ENCODE measurements at places on chromosomes 2 and 18.

DNA sequence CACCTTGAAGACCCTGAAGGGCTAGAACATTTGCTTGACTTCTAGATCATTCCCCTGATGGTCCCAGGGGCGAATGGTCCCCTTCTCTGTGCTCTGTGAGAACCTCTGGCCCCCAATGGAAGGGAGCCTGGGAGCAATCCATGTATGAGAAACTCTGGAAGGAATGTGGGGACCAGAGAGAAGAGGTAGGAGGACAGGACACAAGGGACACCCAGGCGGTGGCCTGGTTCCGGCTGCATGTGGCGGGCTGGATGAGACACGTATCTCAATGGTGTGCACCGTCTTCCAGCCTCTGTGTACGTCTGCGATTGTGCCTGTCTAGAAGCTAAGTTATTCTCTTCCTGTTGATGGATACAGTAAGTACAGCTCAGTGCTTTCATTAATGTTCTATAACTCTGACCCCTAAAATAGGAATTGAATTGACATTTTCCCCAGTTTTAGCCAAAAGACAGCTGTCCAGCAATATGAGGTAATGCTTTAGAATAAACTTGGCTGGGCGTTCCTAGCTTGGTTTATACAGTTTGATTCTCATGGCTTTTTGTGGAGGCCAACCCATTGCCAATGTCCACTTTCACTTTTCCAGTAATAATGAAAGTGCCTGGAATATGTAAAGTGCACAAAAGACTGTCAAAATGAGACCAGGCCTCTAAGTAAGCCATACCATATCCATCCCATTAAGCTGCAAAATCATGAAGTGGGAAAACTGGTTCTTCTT is 30.1 kb upstream of the COPS8 start:
- DNase-seq: no peak

DNA sequence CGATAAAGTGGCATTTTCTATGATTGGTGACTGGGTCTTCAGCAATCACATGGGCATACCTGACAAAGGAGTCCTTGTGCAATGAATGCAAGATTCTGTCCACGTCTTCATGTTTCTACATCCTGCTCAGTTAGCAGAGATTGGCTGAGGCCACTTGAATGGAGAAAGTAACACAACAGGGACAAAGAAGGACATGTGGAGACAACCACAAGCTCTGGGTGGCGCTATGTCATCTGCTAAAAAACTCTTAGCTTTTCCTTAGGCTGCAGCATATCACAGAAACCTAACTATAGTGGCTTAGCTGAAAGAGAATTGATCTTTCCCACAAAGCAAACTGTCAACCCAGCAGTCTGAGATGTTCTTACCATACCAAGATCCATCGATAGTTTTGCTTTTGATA is 1109.7 kb downstream of the SOCS6 start:
- no peak for DNase-seq

DNA sequence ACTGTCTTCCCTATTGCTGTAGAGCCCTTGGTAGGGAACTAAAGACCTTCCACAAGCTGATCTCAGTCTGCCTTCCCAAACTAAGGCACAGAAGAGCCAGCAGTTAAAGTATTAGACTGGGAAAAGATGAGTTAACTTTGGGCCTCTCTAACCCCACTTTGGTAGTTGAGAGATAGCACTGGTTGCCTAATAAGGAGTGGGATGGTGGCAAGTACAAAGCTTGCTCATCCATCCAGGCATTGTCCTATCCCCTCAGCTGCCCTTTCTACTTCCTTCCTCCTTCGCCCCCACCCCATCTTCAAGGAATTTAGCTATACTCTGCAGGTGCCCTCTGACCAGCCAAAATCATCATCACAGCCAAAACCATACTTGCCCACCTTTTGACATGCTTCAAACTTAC is 22.2 kb upstream of the AFTPH start:
- DNase-seq: no peak

- no peak for DNase-seq
These were observed 21.4 kb upstream of the PTPRM start for GRCh38 chr18:7545734-7546133.

GRCh38 chr2:13240789-13241487 is 524.2 kb downstream of the TRIB2 start:
- no peak for DNase-seq

- no peak for DNase-seq
These were observed 61.8 kb upstream of the GPR45 start for GRCh38 chr2:105179469-105180372.

- DNase-seq: no peak
These were observed 5.1 kb upstream of the MIB1 start for GRCh38 chr18:21735452-21736015.

DNA sequence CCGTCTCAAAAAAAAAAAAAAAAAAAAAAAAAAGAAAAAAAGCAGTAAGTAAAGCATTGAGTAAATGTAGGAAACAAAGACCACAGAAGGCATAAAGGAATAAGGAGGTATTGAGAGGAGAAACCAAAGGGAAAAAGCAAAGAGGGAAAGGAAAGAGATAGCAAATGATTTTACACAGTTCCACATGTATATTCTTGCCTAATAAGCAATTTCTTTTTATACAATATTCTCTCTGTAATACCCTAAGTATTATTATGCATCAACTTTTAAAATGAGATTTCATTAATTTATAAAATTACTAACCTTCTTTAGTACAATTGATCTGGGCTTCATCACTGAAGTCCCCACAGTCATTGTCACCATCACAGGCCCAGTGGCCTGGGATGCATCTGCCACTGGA is 1180.9 kb downstream of the LRP1B start:
- DNase-seq: no peak

DNA sequence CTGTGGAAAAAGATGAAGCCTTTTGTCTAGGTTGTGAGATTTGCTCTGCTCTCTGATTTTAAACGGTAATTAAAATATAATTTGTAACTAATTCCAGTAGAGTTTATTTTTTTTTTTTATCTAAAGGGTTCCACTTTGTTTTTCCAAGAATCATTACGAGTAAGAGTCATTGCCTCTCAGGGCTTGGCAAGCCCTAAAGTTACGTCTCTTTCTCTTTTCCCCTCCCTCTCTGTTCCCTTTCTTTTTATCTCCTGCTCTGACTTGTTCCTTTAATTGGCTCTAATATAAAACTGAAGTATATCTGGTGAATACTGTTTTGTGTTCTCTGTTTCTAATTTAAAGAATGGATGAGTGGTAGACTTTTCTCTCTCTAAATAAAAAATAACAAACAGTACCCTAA is 75.8 kb downstream of the CALCRL start:
- DNase-seq: no peak

- no peak for DNase-seq
These were observed 980 bp upstream of the RNPEPL1 start for GRCh38 chr2:240567137-240567871.

DNA sequence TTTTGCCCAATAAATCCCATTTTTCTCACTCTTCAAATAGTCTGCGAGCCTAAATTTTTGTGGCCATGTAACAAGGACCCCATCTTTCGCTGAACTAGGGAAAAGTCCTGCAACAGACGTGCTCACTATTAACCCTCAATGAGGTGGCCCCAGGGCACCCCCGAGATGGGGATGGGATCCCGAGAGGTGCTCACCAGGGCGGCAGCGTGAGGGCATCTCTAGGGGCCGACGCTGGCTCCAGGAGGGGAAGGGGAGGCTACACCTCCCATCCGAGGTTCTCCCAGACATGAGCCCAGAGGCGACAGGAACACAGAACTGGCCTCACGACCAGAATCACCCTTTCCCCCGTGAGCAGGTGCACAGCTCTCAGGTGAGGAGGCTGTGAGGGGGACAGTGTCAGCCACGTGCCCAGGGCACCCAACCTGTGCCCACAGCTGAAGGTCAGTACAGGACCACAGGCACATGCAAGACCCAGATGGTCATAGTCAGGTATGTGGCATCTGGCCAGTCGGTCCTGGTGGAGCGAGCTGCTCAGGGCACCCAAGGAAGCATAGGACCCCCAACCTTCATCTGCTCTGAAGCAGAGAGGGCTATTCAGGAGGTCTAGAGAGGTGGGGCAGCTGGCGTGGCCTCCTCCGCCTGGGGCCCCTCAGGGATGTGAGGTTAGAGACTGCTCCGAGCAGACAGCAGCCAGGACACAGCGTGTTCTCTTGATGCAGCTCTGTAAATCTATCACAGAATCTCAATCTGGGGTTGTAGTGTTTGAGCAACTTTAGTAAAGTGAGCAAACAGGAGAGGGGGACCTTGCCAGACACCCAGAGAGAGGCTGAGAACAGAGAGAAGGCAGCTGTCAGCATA is 62.8 kb downstream of the PXDN start:
- no peak for DNase-seq

GRCh38 chr18:58766164-58766563 is 94.9 kb downstream of the MALT1 start:
- DNase-seq: no peak

DNA sequence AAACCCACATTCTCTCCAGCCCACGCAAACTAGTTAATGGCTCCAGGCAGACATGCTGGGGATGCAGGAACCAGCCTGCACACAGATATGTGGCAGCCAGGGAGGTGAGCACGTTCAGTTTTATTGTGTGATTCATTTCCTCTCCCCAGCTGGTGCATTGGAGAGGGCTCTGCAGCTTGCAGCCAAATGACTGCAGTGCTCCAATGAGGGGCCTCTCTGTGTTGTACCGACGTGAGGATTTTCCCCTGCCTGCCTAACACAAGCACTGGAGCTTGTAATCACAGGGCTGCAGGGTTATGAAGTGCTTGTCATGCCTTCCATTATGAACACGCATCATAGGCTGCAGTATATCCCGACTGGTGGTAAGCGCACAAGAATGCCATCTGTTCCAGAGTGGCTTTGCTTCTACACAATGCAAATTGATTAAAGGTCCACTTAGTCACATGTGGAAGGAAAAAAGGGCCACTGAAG is 92.3 kb upstream of the THUMPD2 start:
- DNase-seq: no peak

DNA sequence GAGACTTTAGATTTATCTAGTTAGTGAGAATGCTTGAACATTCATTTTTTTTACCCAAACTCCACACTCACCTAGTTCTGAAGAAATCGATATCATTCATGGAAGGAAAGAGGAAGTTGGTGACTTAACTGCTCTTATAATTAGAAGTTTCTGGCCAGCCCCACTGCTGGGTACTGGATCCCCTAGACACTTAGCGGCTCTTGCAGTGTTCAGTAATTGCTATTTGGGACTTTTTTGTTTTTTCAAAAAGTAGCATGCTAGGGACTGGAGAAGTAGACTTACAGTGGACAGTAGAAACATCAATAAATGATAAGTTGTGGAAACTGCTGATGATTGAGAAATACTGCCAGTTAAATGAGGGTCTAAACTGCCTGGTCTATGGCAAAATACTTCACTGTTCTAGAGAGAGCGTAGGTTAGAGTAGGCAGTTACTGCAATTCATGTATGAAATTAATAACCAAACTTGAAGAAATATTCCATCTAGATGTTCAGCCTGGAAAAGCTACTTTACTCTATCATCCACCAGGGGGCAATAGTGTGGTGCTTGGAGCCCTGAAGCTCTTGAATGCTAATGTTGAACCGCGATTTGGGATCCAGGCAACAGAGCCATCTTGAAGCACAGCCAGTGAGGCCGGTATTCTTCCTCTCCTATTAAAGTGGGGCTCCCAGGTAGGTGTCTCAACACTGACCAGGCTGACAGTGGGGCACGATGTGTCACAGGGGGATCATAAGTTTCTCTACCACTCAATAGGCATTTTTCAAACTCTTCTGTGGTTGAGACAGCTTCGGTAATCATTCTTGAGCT is 146.1 kb upstream of the SESTD1 start:
- DNase-seq: peak; percentile 21

DNA sequence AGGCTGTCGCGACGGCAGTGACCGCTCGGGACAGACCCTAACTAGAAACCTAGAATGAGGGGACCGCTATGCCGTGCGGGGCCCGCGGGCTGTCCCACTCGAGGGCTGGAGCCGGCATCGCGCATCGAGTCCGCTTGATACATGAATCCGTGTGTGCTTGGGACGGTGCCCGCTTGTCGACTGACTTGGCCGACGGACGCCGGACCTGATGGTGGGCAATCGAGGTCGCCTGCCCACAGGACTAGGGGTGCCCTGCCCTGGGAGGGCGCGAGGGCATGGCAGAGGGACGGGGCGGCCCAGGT is 749 bp upstream of the PTMA start:
- DNase-seq: no peak

- no peak for DNase-seq
These were observed 14.9 kb downstream of the MRPS9 start for GRCh38 chr2:105052773-105053172.

DNA sequence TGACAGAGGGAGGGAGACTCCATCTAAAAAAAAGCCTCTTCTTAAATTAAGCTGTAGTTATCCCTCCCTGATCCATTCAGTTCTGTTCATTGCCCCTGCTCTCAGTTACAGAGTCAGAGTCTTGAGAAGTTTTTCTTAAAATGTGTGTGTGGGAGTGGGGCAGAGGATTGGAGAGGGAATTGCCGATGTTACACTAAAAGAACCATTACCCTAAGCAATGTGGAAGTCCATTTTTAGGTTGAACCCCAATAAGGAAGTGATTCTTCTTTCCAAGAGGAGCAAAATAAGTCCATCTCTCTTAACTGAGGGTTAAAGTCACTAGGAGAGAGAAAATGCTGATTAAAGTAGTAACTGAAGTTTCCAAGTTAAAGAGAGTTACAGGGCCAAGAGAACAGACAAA is 21.2 kb upstream of the THOC1 start:
- DNase-seq: no peak

Data from GM12864 (cell line).